ENCODE measurements at places on chromosomes 16 and 17.

GRCh38 chr17:49496183-49496866 lies 1.2 kb downstream of the NGFR start:
- DNase-seq, result no peak

DNA sequence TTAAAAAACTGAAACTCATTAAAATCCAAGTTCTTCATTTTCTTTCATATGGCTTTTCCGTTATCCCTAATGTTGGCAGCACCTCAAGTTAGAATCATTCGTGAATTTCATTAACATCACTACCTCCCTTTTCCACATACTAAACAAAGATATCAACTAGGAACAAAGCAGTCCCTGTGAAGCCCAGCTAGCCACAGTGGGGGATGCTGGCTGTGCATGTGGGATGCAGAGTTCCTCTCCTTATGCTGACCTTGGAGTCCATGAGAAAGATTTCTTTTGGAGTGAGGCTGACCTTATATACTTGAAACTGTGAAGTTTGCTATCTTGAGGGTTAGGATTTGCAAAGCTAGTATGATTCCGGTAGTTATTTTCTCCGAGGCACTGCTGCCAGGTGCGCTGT lies 117.6 kb downstream of the TANGO6 start:
- no peak for DNase-seq

- DNase-seq, result no peak
These were observed 32.9 kb downstream of the DEF8 start for GRCh38 chr16:89981414-89981813.

DNA sequence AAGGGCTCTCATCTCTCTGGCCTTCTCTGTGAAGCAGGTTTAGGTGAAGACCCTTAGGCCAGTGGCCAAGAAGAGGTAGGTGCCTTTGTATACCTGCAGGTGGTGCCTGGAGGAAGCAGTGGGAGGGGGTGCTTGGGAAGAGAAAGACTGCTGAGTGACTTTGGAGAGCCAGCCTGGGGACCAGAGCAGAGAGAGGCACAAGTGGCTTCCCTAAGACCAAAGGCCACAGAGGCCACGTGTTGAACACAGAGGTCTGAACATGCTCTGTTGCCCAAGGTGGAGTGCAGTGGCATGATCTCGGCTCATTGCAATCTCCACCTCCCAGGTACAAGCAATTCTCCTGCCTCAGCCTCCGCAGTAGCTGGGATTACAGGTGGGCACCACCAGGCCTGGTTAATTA lies 103.5 kb downstream of the CPPED1 start:
- no peak for DNase-seq
